ENCODE measurements at places on chromosomes 2 and 18.

DNA sequence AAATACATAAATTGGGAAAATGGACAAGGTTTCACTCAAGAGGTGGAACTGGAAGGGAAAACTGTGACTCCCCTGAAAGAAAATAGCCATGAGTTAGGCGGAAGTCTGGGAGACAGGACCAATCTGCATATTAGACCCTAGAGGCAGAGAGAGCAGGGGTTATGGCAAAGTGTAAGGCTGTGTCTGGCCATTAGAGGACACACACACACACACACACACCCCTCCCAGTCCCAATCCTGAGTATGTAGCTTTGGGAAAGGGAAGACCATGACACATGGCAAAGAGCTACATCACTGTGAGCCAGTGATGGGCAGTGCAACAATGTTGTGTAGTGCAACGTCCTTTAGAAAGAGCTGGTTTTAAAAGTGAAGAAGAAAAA lies 479.9 kb upstream of the NXPH2 start:
- no peak for DNase-seq

GRCh38 chr18:33750366-33750765 lies 172.3 kb downstream of the ASXL3 start:
- no peak for DNase-seq

DNA sequence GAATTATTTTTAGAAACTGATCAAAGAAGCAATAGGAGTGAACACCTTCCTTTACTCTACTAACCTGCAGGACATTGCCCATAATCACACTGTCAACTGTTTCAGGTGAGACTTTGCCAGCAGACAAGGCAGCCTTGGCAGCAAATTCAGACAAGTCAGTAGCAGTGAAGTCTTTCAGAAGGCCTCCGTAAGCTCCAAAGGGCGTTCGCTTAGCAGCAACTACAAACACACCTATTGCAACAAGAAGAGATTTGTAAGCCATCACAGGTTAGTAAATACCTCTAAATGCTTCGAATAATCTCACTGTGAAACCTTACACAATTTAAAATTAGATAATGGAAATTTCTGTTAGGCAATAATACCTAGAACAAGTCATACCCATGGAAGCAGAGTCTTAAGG lies 10.7 kb downstream of the ACAA2 start:
- DNase-seq = no peak

DNA sequence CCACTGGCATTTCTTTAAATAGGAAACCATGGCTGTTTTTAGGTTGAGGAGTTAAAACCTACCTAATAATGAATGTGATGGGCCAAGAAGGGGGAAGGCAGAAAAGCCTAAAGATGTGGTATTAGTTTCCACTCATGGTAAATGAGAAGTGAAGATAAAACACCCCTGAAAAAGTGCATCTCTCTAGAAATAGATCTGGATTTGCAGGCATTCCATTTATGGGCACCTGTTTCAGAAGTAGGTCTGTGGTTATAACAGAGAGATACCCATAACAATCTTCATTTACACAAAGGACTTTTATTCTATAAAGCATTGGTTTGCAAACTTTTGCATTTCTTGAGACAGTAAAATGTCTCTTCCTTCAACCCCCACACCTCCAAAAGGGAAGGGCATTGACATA lies 62.1 kb downstream of the PRKCE start:
- no peak for DNase-seq

DNA sequence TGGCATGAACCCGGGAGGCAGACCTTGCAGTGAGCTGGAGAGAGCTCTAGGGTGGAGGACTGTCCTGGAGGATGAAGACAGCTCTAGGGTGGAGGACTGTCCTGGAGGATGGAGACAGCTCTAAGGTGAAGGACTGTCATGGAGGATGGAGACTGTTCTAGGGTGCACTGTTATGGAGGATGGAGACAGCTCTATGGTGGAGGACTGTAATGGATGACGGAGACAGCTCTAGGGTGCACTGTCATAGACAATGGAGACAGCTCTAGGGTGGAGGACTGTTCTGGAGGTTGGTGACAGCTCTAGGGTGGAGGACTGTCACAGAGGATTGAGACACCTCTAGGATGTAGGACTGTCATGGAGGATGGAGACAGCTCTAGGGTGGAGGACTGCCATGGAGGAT lies 21.1 kb upstream of the KCNG2 start:
- DNase-seq = no peak

DNA sequence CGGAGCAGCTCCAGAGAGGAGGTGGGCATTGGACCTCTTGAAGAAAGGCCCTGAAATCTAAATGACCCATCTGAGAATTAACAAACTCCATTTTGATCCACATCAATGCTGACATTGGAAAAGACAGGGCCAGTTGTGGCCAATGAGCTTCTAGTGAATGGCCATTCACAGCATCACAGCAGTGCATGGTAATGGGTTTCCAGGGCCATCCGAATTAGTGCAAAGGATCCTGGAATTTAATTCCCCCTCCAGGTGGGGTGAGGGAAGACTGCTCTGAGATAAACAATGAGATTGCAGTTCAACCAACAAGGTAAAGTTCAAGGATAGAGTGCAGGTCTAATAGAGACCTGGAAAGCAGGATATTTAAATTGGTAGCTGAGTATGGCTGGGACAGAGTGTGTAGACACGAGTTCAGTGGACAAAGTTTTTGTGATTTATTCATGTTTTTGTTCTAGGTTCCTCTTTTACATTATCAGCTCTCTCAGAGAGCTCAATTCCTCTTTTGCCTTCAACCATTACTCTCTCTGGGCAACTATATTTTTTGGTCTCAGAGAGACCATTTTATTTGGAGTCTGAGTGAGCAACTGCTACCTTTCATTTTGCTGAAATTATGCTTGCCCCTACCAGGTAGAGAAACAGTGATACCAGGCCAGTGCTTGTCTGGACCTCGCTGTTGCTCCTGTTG lies 5.0 kb downstream of the TACR1 start:
- no peak for DNase-seq

DNA sequence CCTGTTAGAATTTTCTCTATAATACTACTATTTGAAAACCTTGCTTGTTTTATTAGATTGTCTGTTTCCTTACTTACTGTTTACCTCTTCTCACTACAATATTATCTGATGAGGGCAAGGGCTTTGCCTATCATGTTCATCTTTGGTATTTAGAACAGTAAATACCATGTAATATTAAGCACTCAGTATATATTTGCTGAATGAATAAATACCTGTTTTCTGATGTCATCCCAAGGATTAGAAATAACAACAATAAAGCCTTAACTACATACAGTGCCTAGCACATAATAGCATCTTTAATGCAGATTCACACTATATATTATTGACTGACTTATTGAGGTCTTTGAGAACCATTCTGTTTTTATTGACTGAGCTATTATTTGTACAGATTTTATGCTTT lies 142.1 kb downstream of the TMEM247 start:
- DNase-seq = no peak

DNA sequence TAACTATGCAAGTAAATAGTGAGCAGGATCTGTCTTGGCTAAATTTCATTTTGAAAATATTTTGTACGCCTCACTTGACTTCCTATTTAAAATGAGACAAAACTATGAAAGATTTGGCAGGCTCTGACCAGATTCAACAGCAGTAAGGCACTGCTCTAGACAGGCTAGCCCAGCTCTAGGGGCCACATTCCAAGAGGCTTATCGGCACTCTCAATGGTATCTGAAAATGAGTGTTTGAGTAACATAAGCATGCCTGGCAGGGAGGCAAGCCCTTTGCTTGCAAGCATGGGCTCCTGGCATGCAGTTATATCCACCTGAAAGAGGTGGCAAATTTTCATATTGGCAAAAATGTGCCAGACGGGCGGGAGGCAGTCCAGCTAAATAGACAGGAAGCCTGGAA lies 10.5 kb downstream of the CAPN13 start:
- DNase-seq = no peak

GRCh38 chr2:84290537-84290936 lies 168.5 kb downstream of the SUCLG1 start:
- DNase-seq = no peak
